ENCODE measurements at places on chromosomes 4 and X. TPM values are rescaled to one million over a fixed set of nuclear protein-coding genes. Genes with fewer than 3 reads are reported as not detected.

DNA sequence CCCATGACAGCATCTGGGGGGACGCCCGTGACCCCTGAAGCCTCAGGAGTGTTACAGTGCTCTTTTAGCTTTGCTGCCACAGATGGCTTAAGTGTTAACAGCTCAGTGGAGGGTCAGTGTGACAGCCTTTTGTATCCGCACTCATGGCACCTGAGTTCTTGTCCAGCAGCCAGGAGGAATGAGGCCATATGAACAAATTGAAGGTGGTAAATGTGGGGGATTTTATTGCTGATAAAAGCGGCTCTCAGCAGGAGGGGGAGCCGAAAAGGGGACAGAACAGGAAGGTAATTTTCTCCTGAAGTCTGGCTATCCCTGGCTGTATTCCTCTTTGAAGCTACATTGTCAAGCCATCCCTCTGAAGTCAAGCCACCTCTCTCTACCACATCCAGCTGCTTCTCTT is 441.0 kb downstream of the RAPGEF2 start:
- H3K36me3 ChIP-seq: no peaks in the 10 kb centered on the region
- no peaks in the 10 kb centered on the region for H3K4me1 ChIP-seq
- H3K27me3 ChIP-seq: no peaks in the 10 kb centered on the region
- no peak for DNase-seq
- H3K4me3 ChIP-seq: no peak overlapping the region

DNA sequence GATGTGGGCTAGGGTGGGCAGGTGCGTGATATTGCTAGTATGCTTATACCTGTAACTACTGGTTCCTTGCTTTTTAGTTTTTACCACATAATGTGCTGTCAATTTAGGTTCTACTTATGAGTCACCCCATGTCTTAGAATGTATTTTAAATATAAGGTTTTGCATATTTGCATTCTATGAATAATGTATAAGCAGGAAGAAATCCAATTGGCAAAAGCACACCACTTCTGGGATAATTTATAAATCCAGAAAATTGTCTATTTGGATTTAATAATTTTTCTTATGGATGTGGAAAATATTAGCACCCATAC is 421.6 kb downstream of the PCDH7 start:
- no peaks in the 10 kb centered on the region for H3K27me3 ChIP-seq
- DNase-seq: no peak
- H3K27ac ChIP-seq: no peak overlapping the region
- no peaks in the 10 kb centered on the region for H3K4me1 ChIP-seq

GRCh38 chr4:930028-930551 is 2.0 kb downstream of the GAK start:
- H3K4me1 ChIP-seq: peaks cover 35% of the 10 kb centered on the region
- H3K36me3 ChIP-seq: no peaks in the 10 kb centered on the region
- H3K4me3 ChIP-seq: no peak overlapping the region
- H3K27ac ChIP-seq: peak overlapping the region; percentile 95
- peak; percentile 40 for DNase-seq
- no peaks in the 10 kb centered on the region for H3K27me3 ChIP-seq

DNA sequence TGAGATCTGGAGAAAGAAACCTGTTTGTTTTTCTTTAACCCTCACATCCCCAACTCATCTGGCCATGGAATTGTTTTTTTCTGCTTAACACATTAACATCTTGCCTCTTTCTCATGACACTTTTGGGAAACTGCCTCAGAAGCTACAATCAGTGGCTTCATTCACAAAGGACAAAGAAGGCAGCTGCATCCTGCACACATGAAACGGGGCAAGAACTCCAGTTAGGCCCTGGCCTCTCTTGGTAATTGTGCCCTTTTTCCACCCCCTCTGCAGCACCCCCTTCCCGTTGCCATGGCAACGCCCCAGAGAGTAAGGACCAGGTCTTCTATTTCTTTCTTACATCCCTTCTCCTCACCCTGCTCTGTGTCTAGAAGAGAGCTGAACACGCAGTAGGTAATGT is 103.4 kb downstream of the PDGFRA start:
- no peaks in the 10 kb centered on the region for H3K27me3 ChIP-seq
- H3K4me1 ChIP-seq: no peaks in the 10 kb centered on the region
- DNase-seq: no peak

- no peak overlapping the region for H3K4me3 ChIP-seq
- H3K36me3 ChIP-seq: no peaks in the 10 kb centered on the region
- no peak for DNase-seq
- H3K27ac ChIP-seq: no peak overlapping the region
These were observed 70.1 kb downstream of the PRSS12 start for GRCh38 chr4:118282692-118283091.

DNA sequence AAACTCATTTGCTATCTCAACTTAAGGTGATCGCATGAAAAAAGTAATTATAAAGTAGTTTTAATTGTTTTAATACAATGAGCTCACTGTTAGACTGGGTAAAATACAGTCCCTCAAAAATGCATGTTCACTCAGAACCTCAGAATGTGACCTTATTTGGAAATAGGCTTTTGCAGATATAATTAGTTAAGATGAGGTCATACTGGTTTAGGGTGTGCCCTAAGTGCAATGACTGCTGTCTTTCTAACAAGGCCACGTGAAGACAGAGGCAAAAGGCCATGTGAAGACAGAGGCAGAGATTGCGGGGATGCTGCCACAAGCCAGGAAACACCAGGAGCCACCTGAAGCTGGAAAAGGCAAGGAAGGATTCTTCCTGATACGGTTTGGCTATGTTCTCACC is 262.1 kb downstream of the NKX6-1 start:
- no peaks in the 10 kb centered on the region for H3K4me1 ChIP-seq
- no peak for DNase-seq
- H3K27me3 ChIP-seq: no peaks in the 10 kb centered on the region
- no peaks in the 10 kb centered on the region for H3K36me3 ChIP-seq
- no peak overlapping the region for H3K4me3 ChIP-seq
- no peak overlapping the region for H3K27ac ChIP-seq

DNA sequence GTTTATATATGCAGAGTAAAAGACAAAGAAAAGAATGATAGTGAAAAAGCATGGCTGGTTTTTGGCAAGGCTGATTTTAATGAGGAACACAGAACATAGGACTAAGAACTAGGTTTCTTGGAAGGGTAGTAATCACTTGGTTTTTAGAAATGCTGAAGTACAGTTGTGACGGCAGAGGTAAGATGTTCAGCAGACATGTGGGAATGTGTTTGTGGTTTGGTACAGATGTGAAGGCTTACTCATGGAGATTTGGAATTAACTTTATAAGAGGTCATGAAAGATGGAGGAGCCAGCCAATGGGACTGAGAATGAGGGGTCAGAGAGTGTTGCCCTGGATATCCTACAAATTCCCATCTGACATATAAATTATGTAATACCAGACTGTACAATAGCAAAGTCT is 243.6 kb downstream of the NPFFR2 start:
- H3K27ac ChIP-seq: no peak overlapping the region
- no peaks in the 10 kb centered on the region for H3K27me3 ChIP-seq
- H3K36me3 ChIP-seq: no peaks in the 10 kb centered on the region
- no peaks in the 10 kb centered on the region for H3K4me1 ChIP-seq
- H3K4me3 ChIP-seq: no peak overlapping the region

The MID1 gene
- total RNA-seq: 29.9 TPM

The WNK3 gene
- 0.66 TPM for total RNA-seq

The FAM47E gene
- 13.9 TPM for total RNA-seq

The USP46 gene
- total RNA-seq: 8.6 TPM

The PRAF2 gene
- total RNA-seq: 2.8 TPM

The DMRTC1B gene
- total RNA-seq: not detected

The GLA gene
- 33.0 TPM for total RNA-seq

The SFRP2 gene
- total RNA-seq: 7.2 TPM

All from Peyer's patch (tissue), 4 donors.